ENCODE measurements at places on chromosomes 13 and 19.

DNA sequence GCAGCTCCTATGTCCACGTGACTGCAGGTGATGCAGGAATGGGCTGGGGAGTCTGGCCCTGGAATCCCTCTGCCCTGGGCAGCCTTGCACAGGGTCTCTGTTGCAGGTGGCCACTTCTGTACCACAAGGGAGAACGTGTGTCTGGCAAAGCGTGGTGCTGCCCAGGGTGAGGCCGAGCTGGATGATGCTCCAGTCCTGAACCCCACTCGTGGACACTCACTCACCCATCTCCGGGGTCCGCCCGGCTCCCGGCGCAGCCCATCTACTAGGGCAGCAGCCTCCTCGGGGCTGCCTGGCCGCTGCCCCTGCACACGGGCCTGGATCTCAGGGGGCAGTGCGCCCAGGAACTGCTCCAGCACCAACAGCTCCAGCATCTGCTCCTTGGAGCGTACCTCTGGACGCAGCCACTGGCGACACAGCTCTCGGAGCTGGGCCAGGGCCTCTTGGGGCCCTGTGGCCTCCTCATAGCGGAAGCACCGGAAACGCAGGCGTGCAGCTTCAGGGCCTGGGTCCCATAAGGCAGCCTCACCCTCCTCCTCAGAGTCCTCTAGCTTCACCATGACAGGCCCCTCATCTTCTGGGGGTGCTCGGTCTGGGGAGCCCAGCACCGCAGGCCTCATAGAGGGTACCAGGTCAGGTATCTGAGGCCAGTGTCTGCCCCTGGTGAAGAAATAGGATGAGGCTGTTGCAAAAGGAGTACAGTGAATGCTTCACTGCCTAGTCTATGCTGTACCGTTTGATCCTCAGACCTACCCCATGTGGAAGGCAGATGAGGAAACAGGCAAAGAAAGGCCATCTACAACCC, 2.2 kb downstream of the MZF1 start:
- DNase-seq: no peak

DNA sequence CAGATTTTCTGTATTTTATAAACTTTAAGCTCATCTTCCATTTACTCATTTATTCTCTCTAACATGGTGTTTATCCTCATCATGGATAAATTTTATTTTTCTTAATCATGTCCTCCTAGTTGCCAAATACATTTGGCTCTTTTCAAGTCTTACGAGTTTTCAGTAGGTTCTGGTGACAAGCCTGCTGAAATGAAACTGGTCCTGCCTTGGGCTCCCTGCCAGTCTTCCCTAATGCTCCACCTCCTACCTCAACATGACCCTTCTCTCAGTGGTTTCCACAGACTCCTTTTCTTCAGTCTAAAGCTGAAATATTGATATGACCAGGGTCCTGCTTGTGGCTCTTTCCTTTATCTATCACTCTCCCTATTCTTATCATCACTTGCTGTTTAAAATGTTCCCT, 81.2 kb downstream of the TRPC4 start:
- no peak for DNase-seq

- DNase-seq: peak; percentile 62
These were observed 20.6 kb downstream of the FFAR2 start for GRCh38 chr19:35468637-35469036.

- DNase-seq: no peak
These were observed 17.8 kb downstream of the GPR12 start for GRCh38 chr13:26742691-26743358.

- no peak for DNase-seq
These were observed 124.5 kb upstream of the USP29 start for GRCh38 chr19:56995303-56995702.

DNA sequence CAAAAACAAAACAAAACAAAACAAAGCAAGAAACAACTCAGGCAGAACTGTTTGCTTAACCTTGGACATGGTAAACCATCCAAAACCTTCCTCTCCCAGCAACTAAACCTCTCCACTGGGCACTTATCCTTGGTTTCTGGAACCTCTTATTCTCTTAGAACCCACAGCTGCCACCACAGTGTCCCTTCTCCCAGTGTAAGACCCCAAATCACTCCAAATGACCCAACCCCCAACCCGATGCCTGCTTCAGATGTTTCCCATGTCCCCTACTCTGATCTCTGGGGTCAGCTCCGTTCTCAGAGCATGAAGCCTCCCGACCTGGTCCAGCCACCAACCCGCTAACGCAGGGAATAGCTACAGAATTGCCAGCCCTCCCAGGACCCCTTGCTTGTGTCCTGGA, 972 bp downstream of the KLK2 start:
- DNase-seq: no peak
